ENCODE measurements at places on chromosomes 4 and X.

- H3K4me3 ChIP-seq = no peak overlapping the region
- H3K36me3 ChIP-seq = no peaks in the 10 kb centered on the region
These were observed 1008.3 kb downstream of the PCDH18 start for GRCh38 chr4:136524039-136524438.

GRCh38 chr4:66558651-66559050, 888.4 kb upstream of the EPHA5 start:
- no peak overlapping the region for H3K4me3 ChIP-seq
- no peak overlapping the region for H3K27ac ChIP-seq
- no peaks in the 10 kb centered on the region for H3K36me3 ChIP-seq
- H3K27me3 ChIP-seq = no peaks in the 10 kb centered on the region
- no peak for DNase-seq

DNA sequence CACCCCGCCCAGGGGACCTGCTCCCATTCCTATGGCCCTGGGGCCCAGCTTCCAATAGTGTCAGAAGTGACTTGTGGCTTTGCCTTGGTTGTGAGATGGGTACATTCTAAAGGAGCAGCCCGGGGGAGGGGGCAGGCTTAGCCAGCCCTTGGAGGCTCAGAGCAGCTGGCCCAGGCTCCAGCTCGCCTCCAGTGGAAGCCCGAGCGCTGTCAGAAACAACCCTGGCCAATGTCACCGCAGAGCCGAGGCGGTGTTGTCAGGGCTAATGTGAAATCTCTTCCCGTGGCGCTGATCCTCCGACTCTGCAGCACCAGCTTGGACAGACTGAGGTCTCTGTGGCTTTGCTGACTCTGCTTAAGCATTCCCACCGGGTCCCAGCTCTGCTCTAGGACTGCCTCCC, 29.2 kb upstream of the ZNF81 start:
- no peak for DNase-seq
- H3K27me3 ChIP-seq = peaks cover 8% of the 10 kb centered on the region
- no peak overlapping the region for H3K27ac ChIP-seq
- no peaks in the 10 kb centered on the region for H3K4me1 ChIP-seq

DNA sequence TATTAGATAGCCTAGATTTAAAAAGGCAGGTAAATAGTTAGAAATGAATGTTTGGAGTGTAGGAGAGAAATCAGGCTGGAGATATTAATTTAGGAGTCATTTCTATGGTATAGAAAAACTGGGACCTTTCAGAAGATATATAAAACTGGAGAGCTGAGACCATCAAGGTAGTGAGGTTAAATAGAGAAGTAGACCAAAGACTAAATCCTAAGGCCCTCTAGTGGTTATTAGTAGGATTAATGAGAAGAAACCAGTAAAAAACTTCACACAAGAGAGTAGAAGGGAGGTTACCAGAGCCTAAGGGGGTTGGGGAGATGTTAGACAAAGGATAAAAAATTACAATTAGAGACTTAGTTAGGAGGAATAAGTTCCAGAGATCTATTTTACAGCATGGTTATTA, 351.0 kb upstream of the SPANXN1 start:
- H3K27ac ChIP-seq = no peak overlapping the region
- H3K4me3 ChIP-seq = no peak overlapping the region
- H3K36me3 ChIP-seq = no peaks in the 10 kb centered on the region
- DNase-seq = peak; percentile 2
- H3K27me3 ChIP-seq = no peaks in the 10 kb centered on the region

Data from SK-N-SH (cell line).